Suppressor macrophage treated with lipopolysaccharide for 1 hour (primary cell): ENCODE measurements at places on chromosomes 2 and 18.

GRCh38 chr2:150478200-150478974 lies 9.1 kb downstream of the RND3 start:
- DNase-seq = no peak

- no peak for DNase-seq
Measured at GRCh38 chr2:233990261-233990798, 60.2 kb upstream of the SPP2 start.

DNA sequence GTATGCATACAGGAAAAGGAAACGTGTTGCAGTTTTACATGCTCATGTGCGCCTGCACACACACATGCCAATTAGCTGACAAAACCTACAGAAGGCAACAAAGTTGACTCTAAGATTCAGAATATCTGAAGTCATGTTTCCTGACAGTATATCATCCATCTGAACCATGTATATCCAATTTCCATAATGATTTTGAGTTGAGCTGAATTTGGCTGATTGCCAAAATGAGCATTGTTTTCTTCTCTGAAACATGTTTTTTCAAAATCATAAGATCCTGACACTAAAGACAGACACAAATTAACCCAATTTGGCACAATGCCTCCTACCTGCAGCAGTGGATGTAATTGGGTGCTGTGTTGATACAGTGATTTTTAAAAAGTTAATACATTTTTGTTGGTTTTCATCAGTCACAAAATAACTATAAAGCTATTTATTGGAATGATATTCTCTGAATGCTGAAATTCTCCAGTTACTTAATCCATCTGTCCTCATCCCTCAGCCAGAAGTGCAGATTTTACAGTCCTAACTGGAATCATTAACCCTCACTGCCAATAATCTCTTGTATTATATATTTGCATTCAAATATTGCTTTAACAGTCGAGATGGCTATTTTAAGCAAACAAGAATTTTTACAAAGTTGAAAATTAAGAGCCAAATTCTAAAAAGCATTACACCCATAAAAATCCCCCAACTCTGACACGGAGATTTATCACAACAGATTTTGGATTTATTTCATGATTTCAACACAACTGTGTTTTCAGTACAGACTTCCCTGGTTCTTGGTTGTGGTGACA lies 161.7 kb upstream of the LMAN1 start:
- no peak for DNase-seq

- no peak for DNase-seq
Measured at GRCh38 chr18:50659091-50660003, 99.5 kb downstream of the MAPK4 start.

DNA sequence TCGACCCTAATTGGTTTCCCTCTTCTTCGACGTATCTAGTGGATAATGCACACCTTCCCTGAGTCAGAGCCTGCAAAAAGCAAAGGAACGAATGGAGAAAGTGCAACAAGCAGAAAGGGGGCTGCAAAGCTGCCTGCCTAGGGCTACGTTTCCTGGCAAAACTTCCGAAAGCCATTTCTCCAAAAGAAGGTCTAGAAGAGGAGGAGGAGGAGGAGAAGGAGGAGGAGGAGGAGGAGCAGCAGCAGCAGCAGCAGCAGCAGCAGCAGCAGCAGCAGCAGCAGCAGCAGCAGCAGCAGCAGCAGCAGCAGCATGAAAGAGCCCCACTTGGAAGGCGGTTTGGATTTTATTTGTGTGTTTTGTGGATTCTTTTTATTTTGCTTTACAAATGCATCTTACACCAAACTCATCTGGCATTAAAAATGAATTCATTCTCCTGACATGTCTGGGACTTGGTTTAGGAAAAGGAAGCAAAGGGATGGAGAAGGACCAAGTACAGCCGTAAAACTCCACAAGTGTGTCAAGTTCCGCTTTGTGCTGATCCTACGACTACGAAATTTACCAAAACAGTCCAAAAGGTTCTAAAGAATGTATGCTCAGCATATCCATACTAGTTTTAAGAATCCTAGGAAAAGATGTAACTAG lies 2.0 kb downstream of the TCF4 start:
- DNase-seq = peak; percentile 35

- DNase-seq = no peak
Measured at GRCh38 chr2:241564596-241565410, 6.3 kb downstream of the BOK start.

DNA sequence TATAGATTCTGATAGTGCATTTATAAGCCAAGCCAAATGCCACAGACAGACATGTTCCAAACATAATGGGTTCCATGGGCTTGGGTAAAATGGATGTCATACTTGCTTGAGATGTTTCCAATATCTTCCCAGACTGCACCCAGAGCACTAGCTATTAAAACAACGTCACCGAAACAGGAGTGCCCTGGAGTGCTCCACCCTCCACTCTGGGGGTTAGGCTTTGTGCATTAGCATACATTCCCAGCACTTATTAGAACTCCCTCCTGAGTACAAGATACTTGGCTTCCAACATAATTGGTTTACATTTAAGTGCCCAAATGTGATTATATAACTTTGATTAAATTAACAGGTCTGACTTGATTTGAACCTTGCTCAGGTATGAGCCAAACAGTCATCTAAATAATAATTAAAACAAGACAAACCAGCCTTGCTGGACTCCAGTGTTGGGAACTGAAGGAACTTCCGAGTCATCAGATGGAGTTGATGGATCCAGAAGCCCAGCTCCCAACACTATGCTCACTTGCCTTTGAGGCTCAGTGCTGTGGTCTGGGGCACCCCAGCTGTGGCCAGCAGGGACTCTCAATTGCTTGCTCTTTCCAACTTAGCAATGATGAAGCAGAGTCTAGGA lies 60.5 kb upstream of the LGALSL start:
- no peak for DNase-seq

DNA sequence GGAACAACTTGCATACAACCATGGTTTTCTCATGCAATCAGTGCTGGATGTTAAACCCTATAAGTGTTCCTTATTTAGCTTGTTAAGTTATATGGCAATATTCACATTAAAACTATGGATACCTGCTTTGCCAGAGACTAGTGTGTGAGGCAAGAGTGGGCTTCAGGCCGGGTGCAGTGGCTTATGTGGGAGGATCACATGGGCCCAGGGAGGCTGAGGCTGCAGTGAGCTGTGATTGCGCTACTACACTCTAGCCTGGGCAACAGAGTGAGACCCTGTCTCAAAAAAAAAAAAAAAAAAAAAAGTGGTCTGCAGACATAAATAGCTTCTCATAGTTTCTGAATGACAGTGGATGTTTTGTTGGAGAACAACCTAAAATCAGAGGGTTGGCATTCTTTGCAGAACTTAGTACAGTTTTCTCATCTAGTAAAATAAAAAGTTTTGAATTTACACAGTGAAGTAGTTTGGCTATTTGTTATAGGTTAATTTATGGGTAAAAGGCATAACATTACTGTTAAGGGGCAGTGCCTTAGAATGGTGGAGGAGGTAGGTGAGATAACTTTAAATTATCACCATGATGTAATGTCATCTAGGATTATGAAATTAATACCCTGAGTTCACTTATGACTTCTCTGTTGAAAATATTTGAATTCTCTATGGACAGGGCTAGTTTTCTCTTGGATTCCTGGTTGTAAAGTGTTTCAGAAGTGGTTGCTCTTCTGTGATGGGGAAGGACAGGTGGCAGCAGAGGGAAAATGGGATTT lies 5.3 kb downstream of the CERS6 start:
- DNase-seq = no peak

- DNase-seq = no peak
Measured at GRCh38 chr2:240245706-240246105, 105.2 kb upstream of the OTOS start.

GRCh38 chr18:48539406-48540250 lies 797 bp downstream of the CTIF start:
- DNase-seq = peak; percentile 35

DNA sequence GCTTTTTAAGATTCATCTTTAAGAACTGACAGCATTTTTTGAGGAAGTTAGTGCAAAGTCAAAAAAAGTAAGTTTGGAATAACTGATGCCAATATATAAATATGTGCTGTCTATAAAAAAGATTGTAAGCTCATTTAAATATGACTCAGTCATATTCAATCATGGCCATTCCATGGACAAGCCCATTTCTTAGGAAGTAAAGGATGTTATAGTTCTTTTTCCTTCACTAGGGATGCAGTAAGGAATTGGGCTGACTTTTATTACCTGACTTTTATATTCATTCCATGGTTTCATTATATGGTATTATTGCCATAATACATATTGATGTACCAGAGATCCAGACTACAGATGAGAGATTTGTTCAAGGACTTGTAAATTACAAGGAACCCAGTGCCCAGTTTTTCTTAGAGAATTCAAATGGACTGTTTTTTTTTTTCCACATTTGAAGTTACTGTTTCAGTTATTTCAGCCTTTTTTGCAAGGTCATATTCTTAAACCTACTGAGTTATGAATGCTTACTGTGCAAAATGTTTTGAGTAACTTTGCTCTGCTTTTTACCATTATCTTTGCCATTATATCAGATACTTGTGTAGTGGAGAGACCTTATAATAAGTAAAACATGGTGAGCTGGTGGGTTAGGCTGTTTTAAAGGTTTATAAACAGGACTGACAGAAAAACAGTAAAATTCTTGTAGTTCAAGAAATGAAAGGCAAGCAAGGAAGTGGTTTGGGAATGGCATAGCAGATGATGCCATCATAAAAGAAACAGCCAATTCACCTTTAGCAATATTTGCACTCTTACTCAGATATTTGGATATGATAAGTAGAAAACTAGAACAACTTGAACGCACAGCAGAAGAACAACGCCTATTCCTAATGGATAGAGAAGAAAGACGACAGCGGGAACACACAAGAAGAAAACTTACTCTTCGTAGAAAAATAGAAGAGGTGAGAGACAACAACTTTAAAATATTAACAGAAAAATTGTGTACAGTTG lies 7.6 kb downstream of the FSIP2 start:
- DNase-seq = no peak

- DNase-seq = no peak
Measured at GRCh38 chr2:102369866-102370265, 14.3 kb downstream of the IL18R1 start.

DNA sequence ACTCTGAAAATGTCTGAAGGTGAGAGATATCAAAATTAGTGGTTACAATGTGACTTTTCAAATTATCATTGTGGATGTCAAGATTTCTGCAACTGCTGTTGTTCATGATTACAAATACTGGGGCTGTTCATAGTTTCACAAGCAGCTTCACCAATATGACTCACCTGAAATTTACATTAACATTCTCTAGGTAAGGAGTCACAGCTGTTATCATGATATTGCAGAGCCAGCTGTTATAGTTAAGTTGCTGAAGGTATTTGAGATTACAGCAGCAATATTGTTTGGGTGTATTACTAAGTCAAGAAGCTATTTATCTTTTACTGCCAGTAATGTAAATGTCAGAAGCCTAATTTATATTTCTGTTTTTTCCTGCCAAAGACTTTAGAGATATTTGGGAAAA lies 140.0 kb downstream of the MC4R start:
- DNase-seq = no peak

DNA sequence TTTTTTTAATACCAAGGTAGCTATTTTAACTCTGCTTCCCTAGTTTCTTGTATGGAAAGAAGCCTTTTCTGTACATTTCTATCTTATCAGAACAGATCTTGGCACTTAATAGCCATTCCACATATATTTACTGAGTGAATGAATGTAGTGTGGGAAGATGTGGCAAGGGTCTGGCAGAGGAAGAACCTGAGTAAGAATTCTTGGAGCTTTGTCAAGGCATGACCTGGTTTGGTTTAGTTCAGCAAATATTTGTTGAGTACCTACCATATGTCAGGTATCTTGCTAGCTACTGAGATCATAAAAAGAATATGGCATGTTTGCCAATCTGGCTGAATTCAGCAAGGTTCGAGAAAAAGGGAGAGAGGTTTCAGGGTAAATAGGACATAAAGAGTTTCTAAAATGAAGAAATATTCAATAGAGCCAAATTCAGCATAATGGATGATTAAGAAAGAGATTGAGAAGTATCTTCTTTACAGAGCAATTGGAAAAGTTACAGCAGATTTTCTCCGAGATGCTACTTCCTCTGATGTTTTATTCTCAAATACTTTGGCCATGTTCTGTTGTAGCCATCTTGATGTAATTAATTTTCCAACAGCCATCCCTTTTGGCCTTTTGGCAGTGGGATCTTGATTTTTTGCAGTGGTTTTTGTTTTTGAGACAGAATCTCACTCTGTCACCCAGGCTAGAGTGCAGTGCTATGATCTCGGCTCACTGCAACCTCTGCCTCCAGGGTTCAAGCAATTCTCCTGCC lies 21.7 kb upstream of the MEP1B start:
- DNase-seq = no peak

DNA sequence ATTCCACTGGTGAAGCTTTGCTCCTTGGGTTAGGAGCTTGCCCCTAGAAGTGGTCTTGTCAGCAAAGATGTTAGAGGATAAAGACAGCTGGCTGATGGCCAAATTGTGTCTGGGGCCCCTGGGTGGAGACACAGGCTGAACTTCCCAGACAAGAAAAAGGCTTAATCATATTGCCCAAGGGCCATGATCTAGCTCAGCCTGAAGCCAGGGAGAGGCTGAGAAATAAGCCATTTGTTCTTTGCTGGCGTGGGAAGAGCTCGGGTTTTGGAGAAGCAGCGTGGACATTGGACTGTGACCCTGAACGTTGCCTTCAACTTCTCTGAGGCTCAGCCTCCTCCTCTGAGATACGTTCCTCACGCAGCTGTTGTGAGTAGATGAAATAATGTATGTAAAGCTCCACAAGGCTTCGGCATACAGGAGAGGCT lies 153.0 kb downstream of the ZFP36L2 start:
- DNase-seq = peak; percentile 29

DNA sequence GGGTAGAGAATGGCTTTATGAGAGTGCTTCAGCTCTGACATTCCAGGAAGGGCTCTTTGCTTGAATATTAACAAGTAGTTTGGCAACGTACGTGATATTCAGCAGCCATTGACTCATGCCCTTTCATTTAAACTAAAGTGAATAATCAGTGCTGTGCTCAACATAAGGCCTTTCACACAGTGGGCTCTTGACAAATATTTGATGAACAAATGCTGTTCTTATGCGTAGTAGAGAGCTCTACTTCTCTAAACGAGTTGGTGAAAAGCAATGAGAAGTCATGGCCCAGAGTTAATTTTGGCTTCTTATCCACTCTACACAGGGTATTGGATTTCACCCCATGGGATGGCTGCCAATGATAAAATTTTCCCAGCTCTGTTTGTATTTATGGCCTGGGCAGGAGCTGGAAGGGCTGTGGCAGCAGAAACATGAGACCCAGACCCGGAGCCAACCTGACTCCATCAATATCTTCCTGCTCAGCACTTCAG lies 338.9 kb downstream of the CCDC85A start:
- no peak for DNase-seq

DNA sequence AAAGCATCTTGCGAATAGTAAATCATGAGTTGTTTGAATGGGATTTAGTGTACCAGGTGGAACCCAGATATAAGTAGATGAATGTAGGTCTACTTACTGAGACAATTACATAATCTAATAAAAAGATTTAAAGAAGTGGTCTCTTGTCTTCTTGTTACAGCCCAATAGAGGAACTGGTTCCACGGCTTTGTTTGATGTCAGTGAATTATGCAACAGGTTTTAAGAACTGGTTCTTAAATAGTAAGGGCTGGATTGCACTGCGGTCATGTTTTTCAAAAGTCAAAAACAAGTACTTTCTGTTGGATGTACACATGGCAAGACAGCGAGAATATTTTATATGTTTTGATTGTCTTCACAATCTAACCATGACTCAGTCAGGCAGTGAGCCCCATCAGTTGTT lies 15.4 kb upstream of the SLC9A2 start:
- DNase-seq = peak; percentile 79
